ENCODE measurements at places on chromosomes 1 and 21.
A peak's percentile ranks its signal among the peaks of the same experiment; 100 is the strongest.

GRCh38 chr1:8205771-8206170, 112.1 kb upstream of the SLC45A1 start:
- no peak for DNase-seq

- DNase-seq: no peak
Measured at GRCh38 chr1:154270833-154271232, 1.6 kb upstream of the HAX1 start.

GRCh38 chr1:41038110-41038509, 16.6 kb upstream of the SLFNL1 start:
- no peak for DNase-seq

DNA sequence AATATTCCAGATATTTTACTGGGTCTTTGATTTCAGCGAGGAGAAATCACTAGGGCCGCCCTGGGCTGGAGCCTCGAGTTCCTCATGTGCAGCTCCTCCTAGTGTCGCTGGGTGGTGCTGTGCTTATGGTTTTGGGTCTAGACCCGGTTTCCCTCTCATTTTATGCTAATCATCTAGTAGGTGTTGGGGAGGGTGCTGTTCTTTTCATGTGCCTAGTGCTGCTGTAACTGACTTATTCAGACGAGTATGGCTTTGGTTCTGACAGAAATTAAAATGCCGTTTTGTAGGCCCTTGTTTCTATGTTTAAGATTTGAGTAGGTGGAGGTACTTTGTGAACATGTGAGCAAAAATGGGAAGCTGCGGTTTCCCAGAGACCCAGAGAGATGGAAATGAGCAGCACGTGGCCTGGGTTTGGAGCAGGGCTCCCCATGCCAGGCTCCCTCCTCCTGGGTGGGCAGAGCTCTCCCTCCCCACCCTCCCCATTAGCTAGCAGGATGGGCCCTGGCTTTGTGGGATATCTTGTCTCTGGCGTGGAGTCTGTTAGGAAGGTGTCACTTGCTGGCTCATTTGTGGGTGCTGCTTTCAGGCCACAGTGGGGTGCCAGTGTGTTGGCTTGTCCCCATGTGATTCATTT, 74.0 kb upstream of the GPR88 start:
- DNase-seq: peak; percentile 42

- no peak for DNase-seq
Measured at GRCh38 chr1:68495968-68496679, 758 bp downstream of the DEPDC1 start.

GRCh38 chr1:179917601-179918429, 35.7 kb downstream of the TOR1AIP1 start:
- DNase-seq: no peak

GRCh38 chr1:168585191-168585590, 8.8 kb downstream of the XCL1 start:
- DNase-seq: no peak
